ENCODE measurements at places on chromosomes 4 and X. TPM values are rescaled to one million over a fixed set of nuclear protein-coding genes. Genes with fewer than 3 reads are reported as not detected.

Gene GAGE12H
- total RNA-seq, result not detected

Gene MAOB
- 0.36 TPM for total RNA-seq

Gene LUZP4
- total RNA-seq, result not detected

Gene LRIT3
- total RNA-seq, result not detected

Gene TMEM156
- 0.54 TPM for total RNA-seq

Gene KCTD8
- not detected for total RNA-seq

Gene DNAAF6
- not detected for total RNA-seq

Gene CXCL11
- total RNA-seq, result under 0.01 TPM

Gene RPA4
- total RNA-seq, result 2.5 TPM

Gene NSUN7
- total RNA-seq, result not detected

Gene SLBP
- total RNA-seq, result 66.1 TPM

Gene PJA1
- 26.7 TPM for total RNA-seq

- DNase-seq, result no peak
These were observed 214.9 kb upstream of the RPS6KA3 start for GRCh38 chrX:20481632-20482031.

GRCh38 chrX:129840344-129840743, 3.3 kb downstream of the ZDHHC9 start:
- DNase-seq, result no peak

DNA sequence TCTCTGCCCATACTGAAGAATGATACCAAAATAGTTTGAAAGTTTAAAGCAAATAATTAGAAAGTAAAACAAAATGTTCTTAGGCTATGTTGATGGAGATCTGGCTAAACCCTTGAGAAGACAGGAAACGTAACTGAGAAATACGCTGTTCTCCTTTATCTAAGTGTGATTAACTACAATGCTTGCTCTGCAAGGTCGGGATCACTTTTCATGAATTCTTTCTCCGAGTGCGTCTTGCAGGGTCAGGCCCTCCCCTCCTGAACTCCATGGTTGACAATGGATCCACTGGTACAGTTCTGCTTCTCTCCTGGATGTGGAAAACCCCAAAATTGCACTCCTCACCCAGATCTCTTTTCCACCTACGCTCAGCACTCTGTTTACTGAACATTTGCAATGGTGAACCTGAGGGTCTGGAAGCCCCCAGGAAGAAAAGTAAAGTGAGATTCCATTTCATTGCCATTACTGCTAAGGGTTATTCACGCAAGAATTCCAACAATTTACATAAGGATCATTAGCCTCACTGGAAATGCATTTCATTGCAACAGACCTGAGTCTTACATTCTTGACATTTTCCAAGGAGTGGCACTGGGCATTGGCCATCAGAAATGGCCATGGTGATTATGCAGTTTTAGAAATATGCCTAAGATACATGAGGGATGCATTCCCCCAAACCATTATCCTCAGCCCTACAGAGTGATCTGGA, 24.6 kb upstream of the WWC2 start:
- DNase-seq, result peak; percentile 32

GRCh38 chr4:85669204-85669603, 194.3 kb downstream of the ARHGAP24 start:
- DNase-seq, result no peak

DNA sequence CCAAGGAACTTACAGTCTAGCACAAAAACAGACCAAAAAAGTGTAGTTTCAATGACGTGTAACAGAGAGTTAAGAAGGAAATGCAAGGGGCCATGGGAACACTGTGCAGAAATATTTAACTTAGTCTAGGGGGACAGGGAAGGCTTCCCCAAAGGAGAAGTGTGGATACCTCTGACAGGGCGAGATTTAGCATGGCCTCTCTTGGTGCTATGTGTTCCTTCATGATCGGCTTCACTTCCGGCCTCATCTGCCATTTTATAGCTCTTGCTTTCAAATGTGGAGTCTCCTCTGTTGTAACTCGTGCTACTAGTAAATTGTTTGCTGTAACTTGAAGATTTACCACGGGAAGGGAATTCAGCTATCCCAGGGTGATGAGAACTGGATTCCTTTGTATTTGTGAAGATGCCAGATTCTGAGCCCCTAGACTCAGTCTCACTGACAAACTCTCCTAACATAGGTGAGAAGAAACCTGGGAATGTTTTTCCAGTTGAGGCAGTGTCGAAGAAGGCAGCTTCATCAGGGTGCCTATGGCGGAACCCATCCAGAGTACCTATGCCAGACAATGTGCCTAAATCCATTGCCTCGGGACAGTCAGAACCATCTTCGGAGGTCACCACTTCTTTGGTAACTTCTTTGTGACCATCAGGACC, 5.0 kb downstream of the FGA start:
- no peak for DNase-seq

DNA sequence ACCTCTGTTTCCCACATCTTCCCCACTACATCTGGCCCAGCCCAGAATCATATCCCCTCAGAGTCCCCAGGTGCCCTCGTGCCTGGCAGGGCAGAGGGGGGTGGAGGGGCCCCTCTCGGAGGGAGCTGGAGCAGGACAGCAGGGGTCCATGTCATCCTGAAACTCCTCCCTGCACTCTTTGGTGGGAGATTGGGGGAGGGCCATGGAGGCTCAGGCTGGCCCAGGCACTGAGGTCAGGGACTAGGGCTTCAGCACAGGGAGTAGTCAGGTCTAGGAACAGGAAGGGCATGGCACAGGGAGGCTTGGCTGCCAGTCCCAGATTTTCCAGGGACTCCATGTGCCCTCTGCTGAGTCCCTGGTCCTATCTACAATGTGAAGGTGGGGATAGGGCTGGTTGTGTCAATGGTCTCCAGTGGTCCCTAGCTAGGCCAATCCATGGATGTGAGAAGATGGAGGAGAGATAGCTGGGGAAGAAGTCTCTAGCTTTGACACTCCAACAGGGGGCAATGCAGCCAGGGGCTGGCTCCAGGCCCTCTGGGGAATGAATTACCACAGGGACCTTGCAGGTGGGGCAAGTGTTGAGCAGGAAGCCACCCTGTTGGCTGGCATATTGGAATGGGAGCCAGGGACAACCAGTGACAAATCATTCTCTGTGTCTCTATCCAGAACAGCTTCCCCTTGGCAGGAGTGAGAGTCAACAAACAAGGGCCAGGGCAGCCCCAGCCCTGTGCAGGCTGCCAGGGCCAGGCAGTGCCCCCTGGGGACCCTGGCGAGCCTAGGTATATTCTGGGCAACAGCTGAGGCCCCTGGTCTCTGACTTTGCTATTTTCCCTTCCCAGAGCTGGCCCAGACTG, 154.4 kb downstream of the EFNB1 start:
- DNase-seq, result no peak

DNA sequence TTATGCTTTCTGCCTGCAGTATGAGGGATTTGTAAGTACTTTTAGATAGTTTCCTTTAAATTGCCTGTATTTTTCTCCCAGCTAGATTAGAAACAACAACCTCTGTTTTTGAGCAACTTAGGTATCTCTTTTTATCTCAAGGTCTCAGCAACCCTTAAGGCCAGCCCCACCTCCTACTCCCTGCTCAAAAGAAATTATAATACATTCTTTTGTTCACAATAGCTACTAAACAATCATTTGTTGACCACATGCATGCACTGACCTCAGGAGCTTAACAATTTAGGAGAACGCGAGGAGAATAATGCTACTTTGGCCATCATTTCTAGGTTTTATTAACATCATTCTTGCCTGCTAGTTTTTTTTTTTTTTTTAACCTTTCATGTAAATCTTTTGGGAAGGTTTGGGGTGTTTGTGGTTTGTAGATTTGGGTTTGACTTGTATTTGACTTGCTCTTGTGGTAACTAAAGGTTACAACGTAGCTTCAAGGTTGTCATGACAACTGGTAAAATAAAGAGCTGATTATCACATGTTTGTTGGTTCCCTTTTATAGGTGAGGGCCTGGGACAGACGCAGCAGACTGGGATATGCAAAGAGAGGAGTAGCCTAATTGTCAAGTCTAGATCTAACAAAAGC, 145.4 kb upstream of the PLAC1 start:
- no peak for DNase-seq

DNA sequence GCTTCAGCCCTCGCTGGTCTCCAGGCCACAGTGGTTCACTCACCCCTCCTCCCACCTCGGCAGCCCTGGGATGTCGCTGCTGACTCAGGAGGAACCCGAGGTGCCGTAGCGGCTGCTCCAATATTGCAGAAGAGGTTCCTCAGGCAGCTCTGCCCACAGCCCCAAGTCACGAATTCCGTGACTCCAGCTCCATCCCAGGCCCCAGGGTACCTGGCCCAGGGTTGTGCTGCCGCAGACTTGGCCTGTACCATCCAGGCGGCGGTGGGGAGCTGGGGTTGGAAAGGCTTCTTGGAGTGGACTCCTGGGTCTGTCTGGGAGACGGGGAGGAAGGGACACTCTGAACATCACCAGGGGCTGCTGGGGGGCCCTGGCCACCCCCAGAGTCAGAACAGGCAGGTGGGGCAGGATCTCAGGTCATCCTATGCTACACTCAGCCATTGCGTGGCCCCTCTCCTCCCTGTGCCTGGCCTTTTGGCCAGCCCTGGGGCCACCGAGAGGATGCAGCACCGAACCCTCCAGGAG, 728 bp upstream of the HGFAC start:
- DNase-seq, result no peak

DNA sequence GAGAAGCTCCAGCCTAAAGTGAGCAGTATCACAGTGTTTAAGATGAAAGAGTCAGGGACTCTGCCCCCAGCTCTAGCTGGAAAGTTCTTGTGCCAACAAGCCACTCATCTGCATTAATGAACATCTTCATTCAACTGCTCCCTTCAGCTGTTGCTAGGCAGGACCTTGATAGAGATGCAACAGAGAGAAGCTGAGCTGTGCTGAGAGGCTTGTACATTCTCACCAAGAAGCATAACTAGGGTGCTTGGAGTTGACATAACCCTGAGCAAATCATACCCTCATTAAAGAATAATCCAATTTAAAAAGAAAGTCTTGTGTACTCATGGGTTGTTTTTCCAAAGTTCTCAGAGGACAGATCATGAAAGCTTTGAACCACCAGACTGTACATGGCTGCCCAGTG, 63.2 kb downstream of the ATXN3L start:
- DNase-seq, result no peak

GRCh38 chr4:117825600-117825999, 208.7 kb upstream of the NDST3 start:
- no peak for DNase-seq

- peak; percentile 26 for DNase-seq
These were observed 736.9 kb upstream of the MAGEB2 start for GRCh38 chrX:29478336-29479069.

DNA sequence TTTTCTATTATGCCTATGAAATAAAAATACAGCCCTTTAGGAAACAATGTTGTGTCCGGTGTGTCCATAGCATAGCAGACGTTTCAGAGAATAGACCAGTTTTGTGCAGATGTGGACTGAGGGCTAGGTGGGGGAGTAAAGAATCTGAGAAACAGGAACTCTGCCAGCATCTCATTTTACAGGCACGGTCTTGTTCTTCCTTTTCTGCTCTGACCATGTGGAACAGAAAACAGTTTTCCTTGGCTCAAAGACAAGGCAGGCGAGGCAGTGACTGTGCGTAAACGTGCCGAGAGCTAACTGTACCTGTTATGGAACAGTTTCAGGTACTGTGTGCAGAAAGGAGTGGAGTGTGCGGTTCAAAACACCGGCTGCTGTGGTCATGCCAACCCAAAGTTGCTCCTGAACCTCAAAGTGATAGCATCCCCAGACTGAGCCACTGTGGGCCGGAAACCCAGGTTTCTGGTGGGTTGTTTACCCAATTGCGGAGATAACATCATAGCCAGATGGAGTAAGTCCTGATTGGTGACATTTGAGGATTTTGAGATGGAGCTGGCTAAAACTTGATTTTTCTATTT, 20.2 kb downstream of the CNGA2 start:
- DNase-seq, result no peak

- no peak for DNase-seq
These were observed 28.8 kb upstream of the PPP2R2C start for GRCh38 chr4:6501171-6501570.

- peak; percentile 2 for DNase-seq
These were observed 56.2 kb upstream of the CHRDL1 start for GRCh38 chrX:110851780-110852179.

GRCh38 chr4:152065545-152065944, 304.7 kb upstream of the GATB start:
- no peak for DNase-seq

GRCh38 chr4:161937596-161937995, 226.2 kb downstream of the FSTL5 start:
- no peak for DNase-seq

DNA sequence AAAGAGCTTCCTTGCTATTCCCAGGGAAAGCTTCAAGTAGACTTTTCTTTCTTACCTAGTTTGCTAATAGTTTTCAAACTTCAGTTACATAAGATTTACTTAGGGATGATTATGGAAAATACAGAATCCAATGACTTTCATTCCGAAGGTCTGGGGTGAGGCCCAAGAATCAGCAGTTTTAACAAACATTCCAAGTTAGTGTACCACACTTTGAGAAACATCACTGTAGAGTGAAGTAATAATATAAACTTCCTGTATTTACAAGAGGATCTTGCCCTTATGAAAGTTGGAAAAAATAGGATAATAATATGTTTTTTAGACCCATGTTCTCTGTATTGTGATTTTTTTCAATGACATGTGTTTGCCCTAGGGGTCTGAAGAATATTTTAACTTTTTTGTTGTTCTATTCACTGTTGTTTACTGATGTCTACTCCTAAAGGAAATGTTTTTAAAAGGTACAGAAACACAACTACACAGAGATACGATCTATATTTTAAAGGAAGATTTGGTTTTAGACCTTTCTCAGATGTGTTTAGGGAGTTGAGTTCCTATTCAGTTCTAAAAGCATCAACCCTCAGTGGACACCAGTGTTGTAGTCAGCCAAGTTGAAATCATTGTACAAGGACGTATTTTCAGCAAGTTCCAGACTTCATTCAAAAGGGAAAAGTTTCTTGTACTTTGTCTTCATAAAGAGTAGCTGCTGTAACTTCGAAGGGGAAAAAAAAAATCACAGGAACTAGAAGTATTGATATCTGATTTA, 295.8 kb upstream of the SLC7A11 start:
- DNase-seq, result peak; percentile 45

- DNase-seq, result no peak
These were observed 15.0 kb downstream of the NKX3-2 start for GRCh38 chr4:13529128-13529919.

DNA sequence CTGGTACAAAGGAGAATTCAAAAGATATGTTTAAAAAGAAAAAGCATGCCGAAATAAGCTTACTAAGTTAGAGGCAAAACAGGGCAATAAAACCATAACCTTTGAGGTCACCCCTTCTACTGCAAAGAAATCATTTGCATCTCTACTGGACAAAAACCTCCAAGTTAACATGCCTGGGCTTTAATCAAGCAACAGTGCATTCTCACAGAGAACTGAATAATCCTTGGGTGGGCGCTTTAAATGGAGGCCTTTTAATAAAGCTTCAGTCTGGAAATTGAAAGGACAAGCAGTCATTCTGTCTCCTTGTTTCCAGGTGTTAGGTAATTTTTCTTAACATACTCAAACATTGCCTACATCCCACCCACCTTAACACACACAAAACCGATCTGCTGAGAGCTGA, 34.6 kb upstream of the SMS start:
- DNase-seq, result no peak

- no peak for DNase-seq
These were observed 61.2 kb upstream of the AFAP1 start for GRCh38 chr4:8000721-8001491.

- DNase-seq, result no peak
These were observed 169.0 kb downstream of the RAPGEF2 start for GRCh38 chr4:159271856-159272255.
